HFFc6 (cell line): ENCODE measurements at places on chromosomes 1 and 21.

DNA sequence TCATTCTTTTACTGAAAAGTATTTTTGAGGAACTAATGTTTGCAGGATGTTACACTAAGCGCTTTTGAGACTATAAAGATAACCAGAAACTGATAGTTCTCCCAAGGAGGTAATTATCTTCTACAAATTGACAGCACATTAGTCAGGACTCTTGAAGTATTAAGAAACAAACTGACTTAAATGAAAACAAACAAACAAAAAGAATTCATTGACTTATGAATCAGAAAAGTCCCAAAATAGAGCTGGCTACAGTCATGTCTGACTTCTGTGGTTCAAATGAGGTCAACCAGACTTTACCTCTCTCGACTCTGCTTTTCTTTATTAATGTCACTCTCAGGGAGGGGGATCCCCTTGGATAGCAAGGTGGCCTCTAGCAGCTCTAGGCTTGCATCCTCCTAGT is 296.8 kb downstream of the TPR start:
- no peak overlapping the region for H3K4me3 ChIP-seq
- peaks cover 19% of the 10 kb centered on the region for H3K4me1 ChIP-seq
- peak overlapping the region; percentile 37 for H3K27ac ChIP-seq
- peak; percentile 28 for DNase-seq
- H3K36me3 ChIP-seq: no peaks in the 10 kb centered on the region

- no peaks in the 10 kb centered on the region for H3K36me3 ChIP-seq
- H3K27ac ChIP-seq: no peak overlapping the region
- peaks cover 25% of the 10 kb centered on the region for H3K4me1 ChIP-seq
- no peak for DNase-seq
- peaks cover 44% of the 10 kb centered on the region for H3K27me3 ChIP-seq
- no peak overlapping the region for H3K4me3 ChIP-seq
Observed at GRCh38 chr21:45574081-45574501, 31.9 kb upstream of the SLC19A1 start.

DNA sequence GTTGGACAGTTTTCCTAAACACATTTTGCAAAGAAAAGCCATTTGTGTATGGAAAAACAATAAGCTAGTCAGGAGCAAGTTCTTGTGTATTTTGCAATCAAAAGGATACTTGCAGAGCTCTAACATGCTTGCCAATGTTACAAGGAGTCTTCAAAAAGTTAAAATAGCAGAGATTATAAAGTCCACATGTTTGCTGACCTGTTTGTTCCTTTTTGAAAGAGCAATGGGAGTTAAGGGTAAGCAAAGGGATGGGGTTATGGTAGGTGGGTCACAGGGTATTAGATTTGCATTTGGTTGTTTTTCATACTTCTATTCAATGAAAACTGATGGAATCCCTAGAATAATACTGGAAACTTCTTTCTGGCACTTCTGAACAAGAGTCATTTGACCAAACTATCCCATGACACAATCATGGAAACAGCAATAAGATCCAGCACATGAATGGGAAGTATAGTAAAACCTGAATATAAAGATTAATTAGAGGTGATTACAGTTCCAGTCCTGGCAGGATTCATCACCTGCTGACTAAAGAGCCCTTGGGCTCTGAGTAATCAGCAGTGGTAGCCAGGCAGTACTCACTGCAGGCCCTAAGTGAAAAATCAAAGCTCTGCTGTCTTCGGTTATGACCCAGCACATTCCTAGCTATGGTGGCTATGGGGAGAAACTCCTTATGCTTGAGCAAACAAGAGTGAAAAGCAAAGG is 27.1 kb upstream of the ZC3H11B start:
- H3K27me3 ChIP-seq: no peaks in the 10 kb centered on the region
- no peaks in the 10 kb centered on the region for H3K36me3 ChIP-seq
- no peaks in the 10 kb centered on the region for H3K4me1 ChIP-seq
- H3K4me3 ChIP-seq: no peak overlapping the region
- H3K27ac ChIP-seq: no peak overlapping the region

GRCh38 chr1:163227126-163227525 is 24.4 kb upstream of the RGS5 start:
- peaks cover 22% of the 10 kb centered on the region for H3K36me3 ChIP-seq
- H3K27me3 ChIP-seq: no peaks in the 10 kb centered on the region
- peaks cover 45% of the 10 kb centered on the region for H3K4me1 ChIP-seq
- no peak overlapping the region; the same call in 1 of the 2 replicates for H3K27ac ChIP-seq
- DNase-seq: peak; percentile 35

GRCh38 chr1:53315456-53316423 is 12.1 kb downstream of the LRP8 start:
- H3K4me3 ChIP-seq: no peak overlapping the region
- H3K4me1 ChIP-seq: no peaks in the 10 kb centered on the region
- no peaks in the 10 kb centered on the region for H3K36me3 ChIP-seq
- H3K27ac ChIP-seq: no peak overlapping the region
- DNase-seq: no peak

DNA sequence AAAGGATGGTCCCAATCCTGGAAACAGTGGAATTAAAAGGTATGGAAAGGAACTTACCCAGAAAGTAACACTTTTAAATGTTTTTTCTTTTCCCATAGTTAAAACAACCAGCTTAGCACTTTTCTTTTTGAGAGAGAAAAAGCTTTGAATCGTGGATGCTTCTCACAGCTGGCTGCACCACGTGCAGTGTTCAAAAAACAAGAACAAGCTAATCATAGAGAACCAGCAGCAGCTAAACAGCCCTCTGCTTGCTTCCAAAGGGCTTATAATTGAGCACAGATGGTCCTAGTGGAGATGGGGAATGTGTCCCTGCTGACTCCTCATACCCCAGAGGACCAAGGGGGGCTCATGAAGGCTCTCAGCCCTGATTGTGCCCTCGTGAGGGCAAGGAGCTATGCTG is 26.4 kb downstream of the UTP25 start:
- H3K4me3 ChIP-seq: no peak overlapping the region
- H3K4me1 ChIP-seq: peaks cover 23% of the 10 kb centered on the region
- H3K27me3 ChIP-seq: no peaks in the 10 kb centered on the region
- DNase-seq: no peak
- H3K27ac ChIP-seq: no peak overlapping the region
- peaks cover 50% of the 10 kb centered on the region for H3K36me3 ChIP-seq

DNA sequence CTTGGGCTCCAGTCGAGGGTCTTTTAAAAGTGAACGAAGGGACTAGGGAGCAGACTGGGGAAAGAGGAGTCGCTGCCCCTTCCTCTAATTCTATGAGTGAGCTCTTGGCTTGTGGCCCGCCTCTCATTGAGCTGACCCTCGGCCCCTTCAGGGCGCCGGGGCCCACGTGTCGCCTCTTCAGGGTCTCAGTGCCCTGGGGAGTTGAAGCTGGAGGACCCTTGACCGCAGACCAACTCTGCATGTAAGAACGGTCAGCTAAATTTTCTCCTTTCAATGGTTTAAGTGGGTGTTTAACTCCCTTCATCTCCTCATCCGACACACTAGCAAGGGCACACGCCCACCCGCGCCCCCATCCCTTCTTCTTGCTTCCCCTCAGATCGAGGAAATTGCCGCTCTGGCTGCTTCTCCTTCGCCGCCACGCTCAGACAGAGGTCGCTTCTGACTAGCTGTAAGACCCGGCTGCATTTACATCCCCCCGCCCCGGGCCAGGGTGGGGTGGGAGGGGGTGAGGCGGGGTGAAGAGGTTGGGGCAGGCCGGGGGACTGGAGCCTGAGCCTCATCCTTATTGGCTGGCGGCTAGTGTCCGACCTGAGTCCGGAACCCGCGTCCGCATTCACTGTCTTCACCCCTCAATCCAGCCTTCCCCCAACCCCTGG is 10.9 kb downstream of the NR5A2 start:
- H3K36me3 ChIP-seq: 0 out of 2 replicates have a peak, but pooled peaks cover 5% of the 10 kb centered on the region
- H3K4me1 ChIP-seq: peaks cover 20% of the 10 kb centered on the region
- peaks cover 64% of the 10 kb centered on the region for H3K27me3 ChIP-seq
- peak overlapping the region; percentile 73 for H3K4me3 ChIP-seq
- no peak for DNase-seq

- H3K27me3 ChIP-seq: peaks cover 2% of the 10 kb centered on the region; the same call in 1 of the 2 replicates
- no peak overlapping the region for H3K27ac ChIP-seq
- no peak for DNase-seq
- no peak overlapping the region for H3K4me3 ChIP-seq
- H3K36me3 ChIP-seq: no peaks in the 10 kb centered on the region
- H3K4me1 ChIP-seq: no peaks in the 10 kb centered on the region
Observed at GRCh38 chr1:75630004-75630594, 19.2 kb upstream of the SLC44A5 start.

DNA sequence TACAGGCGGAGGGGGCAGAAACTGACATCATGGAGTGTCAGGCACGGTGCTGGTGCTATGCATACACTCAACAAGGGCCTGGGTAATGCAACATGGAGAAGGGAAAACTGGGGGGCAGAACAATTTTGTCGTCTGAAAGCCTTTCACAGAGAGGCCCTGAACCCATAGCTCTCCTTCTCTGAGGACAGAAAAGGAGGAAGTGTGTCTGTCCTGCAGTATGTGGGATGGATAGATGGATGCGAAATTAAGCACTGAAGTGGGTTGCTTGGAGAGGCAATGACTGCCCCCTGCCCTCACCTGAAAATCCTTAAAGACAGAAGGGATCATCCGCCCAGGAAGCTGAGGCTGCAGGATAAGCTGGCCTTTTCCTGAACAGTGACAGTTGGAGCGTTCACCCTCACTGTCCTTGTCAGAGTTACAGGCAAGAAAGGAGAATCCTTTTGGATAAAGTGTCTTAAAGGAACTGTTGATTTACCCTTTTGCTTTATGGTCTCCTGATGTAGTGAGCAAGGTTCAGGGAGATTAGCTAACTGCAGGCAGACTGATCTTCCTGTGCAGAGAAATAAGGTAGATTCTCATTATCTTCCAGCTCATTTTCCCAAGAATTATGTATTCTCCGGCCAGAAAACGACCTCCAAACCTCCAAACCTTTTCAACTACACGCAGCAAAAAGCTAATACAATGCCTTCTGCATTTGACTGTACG is 1.6 kb upstream of the FAM20B start:
- H3K27me3 ChIP-seq: peaks cover 4% of the 10 kb centered on the region
- H3K36me3 ChIP-seq: no peaks in the 10 kb centered on the region
- no peak for DNase-seq
- H3K4me3 ChIP-seq: no peak overlapping the region

DNA sequence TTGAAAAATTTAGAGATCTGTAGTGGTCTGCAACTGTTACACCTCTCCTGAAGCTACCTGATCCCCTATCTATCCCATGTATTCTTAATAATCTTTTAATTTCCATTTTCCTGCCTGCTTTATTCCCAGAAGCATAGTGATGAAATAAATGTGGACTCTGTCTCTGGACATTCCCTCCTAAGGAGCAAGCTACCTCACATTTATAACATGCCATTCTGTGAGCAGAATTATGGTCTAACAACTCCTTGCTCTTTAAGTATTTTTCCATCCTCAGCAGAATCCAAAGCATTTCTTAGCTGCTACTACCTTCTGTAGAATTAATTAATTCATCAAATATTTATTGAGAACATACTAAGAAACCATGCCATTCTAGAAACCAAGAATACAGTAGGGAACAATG is 15.1 kb downstream of the CRP start:
- peaks cover 22% of the 10 kb centered on the region; the same call in 1 of the 2 replicates for H3K4me1 ChIP-seq
- no peaks in the 10 kb centered on the region for H3K36me3 ChIP-seq
- DNase-seq: no peak
- no peak overlapping the region for H3K4me3 ChIP-seq
- H3K27me3 ChIP-seq: no peaks in the 10 kb centered on the region
- H3K27ac ChIP-seq: no peak overlapping the region

GRCh38 chr1:17601643-17602382 is 62.3 kb downstream of the ARHGEF10L start:
- no peak overlapping the region for H3K4me3 ChIP-seq
- no peak for DNase-seq
- H3K27ac ChIP-seq: no peak overlapping the region

DNA sequence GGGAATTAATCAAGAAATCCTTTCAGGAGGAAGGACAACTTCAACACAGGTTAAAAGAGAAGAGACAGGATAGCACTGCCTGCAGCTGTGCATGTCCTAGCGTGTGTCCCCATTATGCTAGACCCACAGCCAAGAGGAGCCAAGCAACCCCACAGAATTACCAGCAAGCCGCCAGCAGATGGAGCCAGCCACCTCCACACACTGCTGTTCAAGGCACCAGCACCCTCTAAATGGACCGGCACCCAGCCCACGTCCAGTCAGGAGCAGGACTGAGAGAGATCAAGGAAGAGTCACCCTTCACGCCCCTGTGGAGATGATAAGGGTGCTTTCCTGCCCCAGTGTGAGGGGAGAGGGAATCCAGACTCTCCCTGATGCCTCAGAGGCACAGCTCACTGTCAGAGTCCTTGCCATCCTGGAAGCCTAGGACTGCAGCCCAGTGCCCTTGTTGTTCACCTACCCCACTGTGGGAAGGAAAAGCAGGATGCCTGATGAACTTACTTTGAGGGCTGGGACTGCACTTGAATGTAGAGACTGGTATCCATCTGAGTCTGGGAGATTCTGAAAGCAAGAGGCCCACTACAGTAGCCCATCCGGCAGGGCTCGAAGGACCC is 37.1 kb upstream of the CTTNBP2NL start:
- no peak overlapping the region for H3K4me3 ChIP-seq
- no peaks in the 10 kb centered on the region for H3K36me3 ChIP-seq
- peaks cover 21% of the 10 kb centered on the region for H3K4me1 ChIP-seq
- peaks cover 22% of the 10 kb centered on the region for H3K27me3 ChIP-seq
- no peak overlapping the region for H3K27ac ChIP-seq

DNA sequence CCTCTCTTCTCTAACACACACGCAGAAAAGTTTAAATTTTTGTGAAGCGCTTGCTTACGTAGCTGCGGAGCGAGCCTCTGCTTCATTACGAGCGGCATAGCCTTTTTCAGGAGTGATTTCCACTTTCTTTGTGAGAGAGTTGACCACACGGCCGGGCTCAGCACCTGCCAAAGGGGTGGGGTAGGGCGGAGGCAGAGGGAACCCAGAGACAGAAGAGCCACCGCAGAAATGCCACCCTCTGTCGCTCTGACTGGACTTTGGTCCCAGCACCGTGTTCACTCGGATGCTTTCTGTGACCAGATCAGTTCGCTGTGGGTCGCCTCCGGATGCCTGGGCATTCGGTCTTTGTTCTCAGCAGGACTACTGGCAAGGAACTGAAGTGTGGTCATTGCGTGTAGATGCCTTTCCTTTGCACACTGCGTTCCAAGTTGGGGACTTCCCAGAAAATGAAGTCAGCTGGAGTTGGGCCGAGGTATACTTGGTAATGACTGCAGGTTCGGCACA is 883 bp downstream of the CHODL start:
- H3K27me3 ChIP-seq: no peaks in the 10 kb centered on the region
- DNase-seq: no peak
- no peak overlapping the region for H3K4me3 ChIP-seq
- H3K36me3 ChIP-seq: peaks cover 4% of the 10 kb centered on the region; the same call in 1 of the 2 replicates

DNA sequence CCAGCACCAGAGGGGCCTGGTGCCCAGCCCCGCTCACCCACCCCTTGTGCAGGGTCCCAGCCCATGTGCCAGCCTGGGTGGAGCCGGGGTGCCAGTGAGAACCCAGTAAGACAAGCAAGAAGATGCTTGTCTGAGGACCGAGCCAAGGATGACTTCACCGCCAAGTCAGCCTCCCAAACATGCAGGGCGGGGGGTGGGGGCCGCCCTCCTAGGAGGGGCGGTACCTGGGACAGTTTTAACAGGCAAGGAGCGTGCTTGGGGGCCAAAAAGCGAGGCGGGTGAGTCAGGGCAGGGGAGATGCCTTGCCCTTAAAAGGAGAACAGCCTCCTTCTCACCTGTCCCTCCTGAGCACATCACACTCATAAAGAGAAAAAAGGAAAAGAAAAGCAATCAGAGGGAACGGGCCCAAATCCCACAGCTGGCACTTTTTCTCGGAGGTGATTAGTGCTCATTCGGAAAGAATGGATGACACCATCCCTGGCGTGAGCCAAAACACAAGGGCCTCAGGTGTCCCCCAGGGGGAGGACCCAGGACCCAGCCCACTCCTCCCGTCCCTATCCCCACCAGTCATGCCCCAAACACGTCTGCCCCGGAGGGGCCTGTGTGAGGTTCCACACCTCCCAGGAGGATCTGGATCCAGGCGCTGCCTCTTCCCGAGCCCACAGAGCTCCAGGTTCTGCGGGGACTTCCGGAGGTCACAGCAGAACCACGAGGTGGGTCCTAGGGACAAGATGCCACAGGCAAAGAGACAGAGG is 77.6 kb upstream of the IFFO2 start:
- peaks cover 14% of the 10 kb centered on the region for H3K4me1 ChIP-seq
- peak overlapping the region; percentile 55; the same call in 1 of the 2 replicates for H3K4me3 ChIP-seq
- peak; percentile 19 for DNase-seq
